ENCODE measurements at places on chromosomes 11 and 22.

DNA sequence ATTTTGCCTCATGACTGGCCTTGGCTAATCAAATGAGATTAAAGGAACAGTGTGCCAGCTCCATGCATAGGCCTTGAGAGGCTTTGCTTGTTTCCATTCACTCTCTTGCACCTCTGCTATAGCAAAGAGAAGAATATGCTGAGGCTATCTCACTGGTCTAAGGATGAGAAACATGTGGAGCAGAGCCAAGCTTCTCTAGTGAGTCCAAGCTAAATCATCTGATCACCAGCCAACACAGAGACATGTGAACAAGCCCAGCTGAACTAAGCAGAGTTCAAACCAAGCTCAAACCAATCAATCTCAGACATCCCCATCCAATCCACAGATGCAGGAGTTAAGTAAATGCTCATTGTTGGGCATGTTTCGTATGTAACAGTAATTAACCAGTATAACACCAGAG lies 69.4 kb upstream of the API5 start:
- no peak for DNase-seq

- peak; percentile 39 for DNase-seq
These were observed 5.0 kb upstream of the PICK1 start for GRCh38 chr22:38051900-38052862.

- DNase-seq = no peak
These were observed 563 bp downstream of the GATD1 start for GRCh38 chr11:776561-777287.

- no peak for DNase-seq
These were observed 50.4 kb downstream of the TCP11L1 start for GRCh38 chr11:33089776-33090175.

GRCh38 chr22:42929838-42930155 lies 72.7 kb upstream of the ARFGAP3 start:
- no peak for DNase-seq

DNA sequence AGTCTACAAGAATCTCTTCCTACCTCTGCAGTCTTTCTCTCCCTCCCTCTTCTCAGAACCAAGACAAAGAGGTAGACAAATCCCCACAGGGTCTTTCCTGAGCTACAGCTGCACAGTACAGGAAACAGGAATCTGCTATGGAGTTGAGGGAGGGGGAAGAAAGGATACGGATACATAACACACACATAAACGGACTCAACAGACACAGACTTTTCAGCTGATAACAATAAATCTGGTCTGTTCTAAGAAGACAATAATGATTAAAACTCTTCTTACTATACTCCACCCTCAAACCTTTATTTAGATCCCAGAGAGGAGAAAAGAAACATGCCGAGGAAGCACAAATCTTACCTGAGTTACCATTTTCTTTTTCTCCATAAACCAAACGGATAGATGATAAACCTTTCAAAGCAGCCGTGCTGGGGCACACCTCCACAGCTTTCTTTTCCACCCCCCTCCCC lies 122.2 kb downstream of the APOL5 start:
- DNase-seq = no peak

- DNase-seq = no peak
These were observed 20.3 kb downstream of the AP2A2 start for GRCh38 chr11:945986-946385.

- no peak for DNase-seq
These were observed 66.5 kb upstream of the CEP126 start for GRCh38 chr11:101848262-101848661.

DNA sequence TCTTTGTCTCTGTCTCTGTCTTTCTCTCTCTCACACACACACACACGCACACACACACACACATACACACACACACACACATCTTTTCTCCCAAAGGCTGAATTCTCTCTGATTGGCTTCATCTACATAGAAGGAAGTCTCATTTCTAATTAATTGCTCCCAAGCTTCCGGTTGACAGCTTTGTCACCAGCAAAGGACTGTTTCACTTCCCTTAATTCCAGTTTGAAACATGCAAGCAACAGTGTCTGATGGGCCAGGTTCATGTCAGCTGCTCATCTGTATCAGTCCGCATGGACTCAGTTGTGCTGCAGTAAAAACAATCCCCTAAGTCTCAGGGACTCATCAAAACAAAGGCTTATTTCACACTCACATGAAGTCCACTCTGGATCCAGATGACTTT lies 16.2 kb upstream of the PVALB start:
- no peak for DNase-seq

DNA sequence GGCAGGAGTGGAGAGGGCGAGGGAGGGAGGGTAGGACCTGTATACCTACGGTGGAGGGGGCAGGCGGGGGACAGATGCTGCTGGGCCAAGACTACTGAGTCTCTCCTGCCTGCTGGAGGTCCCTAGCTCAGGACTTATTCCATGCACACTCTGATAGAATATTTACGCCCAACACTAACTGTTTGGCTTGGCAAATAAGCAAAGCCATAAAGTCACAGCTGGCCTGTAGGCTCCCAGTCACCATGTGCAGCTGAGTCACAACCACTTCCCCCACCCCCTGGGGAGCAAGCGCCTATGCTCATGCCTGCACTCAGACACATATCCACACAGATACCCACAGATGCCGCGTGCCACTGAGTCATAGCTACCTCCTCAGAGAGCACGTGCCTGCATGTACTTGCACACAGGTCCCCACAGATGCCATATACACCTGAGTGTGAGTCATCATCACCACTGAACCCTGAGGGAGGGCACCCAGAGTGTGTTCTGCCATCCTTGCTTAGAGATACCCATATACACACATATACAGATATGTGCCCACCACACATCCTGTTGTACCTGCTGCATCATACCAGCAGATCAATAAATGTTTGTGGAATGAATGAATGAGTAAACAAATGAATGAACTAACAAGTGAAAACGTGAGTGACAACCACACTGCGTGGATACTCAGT lies 95.8 kb downstream of the SWAP70 start:
- DNase-seq = peak; percentile 100

- DNase-seq = no peak
These were observed 15.8 kb upstream of the EHD1 start for GRCh38 chr11:64894070-64894811.
